HS-27A (cell line): ENCODE measurements at places on chromosomes 2 and 18.
A peak's percentile ranks its signal among the peaks of the same experiment; 100 is the strongest.

DNA sequence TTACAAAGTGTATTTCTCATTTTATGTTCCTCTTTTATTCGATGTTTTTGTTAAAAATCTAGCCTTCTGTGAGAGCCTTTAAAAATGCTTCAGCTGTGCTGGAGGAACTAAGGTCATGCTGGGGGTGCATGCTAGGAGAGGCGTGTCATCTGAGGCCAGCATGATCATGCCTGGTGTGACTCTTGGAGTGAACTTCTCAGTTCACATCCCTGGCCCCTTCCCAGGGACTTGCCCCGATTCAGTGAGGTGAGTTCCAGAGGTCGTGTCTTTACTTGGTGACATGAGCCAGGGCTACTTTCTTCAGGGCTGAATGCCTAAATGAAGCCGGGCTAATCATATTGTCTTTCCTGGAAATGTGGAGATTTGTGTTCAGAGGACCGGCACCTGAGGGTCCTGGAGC, 264.9 kb downstream of the MREG start:
- no peak for DNase-seq

- no peak for DNase-seq
These were observed 79.9 kb downstream of the ZEB2 start for GRCh38 chr2:144439993-144440392.

- no peak for DNase-seq
These were observed 16.4 kb downstream of the DYNAP start for GRCh38 chr18:54607213-54608027.

- DNase-seq, result no peak
These were observed 279.6 kb upstream of the ID2 start for GRCh38 chr2:8402222-8402621.

- no peak for DNase-seq
These were observed 67.0 kb upstream of the LYPD6B start for GRCh38 chr2:148971547-148971946.

GRCh38 chr2:60438131-60438530, 115.3 kb downstream of the BCL11A start:
- no peak for DNase-seq

DNA sequence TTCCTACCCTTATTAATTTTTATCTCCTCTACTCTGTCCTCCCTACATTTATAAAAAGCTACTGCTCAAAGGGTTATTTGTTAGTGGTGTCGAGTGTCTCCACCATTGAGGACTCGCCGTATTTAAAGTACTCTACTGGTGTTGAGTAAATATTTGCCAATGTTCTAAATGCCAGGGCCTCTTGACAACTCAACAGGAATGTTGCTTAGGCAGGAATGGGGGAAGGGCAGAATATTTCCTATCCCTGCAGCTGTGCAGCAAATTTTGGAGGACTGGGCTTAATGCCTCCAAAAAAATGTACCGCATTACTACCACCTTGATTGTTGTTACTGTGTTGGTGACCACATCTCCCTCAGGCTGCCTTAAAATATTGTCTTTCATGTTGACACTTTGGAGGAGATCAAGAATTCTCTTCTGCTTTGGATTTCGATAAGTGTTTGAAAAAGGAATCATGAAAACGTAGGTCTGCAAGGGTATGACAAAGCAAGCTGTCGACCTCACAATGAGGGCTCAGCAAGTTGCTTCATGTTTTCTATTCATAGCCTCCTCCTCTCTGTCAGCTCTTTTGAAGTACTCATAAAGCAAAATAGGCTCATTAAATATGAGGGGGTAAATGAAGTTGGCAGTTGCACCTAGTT, 84.3 kb downstream of the EFEMP1 start:
- DNase-seq, result no peak

GRCh38 chr2:36960005-36960675, 6.2 kb downstream of the STRN start:
- DNase-seq, result no peak

GRCh38 chr2:47488870-47489584, 86.1 kb downstream of the MSH2 start:
- peak; percentile 51 for DNase-seq

DNA sequence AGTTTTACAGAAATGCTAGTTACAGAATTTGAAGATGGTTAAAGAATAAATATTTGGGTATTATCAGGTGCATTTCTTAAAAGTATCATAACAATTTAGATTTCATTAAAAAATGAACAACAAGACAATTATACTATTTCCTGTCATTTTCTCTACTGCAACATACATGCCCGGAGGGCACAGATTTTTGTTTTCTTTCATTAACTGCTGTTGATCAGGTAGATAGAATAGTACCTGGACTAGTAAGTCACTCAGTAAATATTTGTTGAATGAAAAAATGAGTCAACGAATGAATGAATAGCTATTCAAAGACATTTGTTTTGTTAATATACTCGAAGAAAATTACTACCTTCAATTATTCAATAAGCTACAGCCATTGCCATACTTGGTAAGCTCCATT, 531.2 kb upstream of the VRK2 start:
- no peak for DNase-seq

- no peak for DNase-seq
These were observed 101.4 kb upstream of the ATP5MC3 start for GRCh38 chr2:175282886-175283285.

GRCh38 chr18:48878471-48878870, 72.3 kb downstream of the SMAD7 start:
- no peak for DNase-seq

DNA sequence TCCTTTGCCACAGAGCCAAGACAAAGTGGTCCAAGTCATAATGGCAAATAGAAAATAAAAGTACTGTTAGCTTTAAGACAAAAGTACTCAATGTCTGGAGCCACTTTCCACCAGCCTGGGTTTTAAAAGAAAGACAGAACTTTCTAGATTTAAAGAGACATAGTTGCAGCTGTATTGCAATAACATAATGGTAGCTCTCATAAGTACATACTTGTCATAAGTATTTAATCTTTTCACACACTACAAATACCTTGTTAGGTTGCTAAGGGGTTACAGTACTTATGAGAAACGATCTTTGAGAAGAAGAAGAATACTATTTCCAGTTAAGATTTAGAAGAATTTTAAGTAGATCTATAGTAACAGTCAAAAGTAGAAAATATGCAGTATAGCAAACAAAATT, 28.9 kb upstream of the AQP4 start:
- no peak for DNase-seq

- DNase-seq, result no peak
These were observed 122.1 kb downstream of the ARL4C start for GRCh38 chr2:234374736-234375135.

GRCh38 chr2:68098291-68098797, 35.5 kb upstream of the C1D start:
- no peak for DNase-seq

- peak; percentile 52 for DNase-seq
These were observed 110.2 kb downstream of the MDH1 start for GRCh38 chr2:63698786-63699548.

- no peak for DNase-seq
These were observed 115.3 kb upstream of the SLC35G4 start for GRCh38 chr18:11494107-11494506.
